Substantia nigra (tissue), 51 donors: ENCODE measurements at places on chromosomes 12 and 14.

DNA sequence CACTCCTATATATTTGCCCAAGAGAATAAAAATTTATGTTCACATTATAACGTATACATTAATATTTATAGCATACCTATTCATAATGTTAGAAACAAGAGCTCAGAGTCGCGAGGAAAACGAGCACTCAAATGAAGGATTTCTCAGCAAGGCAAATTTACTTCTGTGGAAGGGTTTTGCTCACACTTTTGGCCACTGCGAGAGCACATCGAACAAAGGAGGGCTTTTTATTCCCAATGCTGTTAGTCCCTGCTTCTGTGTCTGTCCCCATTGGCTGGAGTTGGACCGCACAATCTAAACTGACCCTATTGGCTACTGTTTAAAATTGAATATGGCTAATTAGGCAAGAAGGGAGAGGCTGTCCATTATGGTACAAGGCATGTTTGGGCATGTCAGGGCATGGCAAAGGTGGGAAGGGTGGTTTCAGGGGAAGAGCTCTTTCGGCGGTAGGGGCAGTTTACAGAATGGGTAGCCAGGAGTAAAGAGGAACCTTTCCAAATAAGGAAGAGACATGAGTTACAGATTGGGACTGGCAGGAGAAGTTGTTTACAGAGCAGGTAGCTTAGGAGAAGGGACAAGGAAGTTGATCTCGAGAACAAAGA is 702.9 kb downstream of the TRHDE start:
- no peak for DNase-seq

DNA sequence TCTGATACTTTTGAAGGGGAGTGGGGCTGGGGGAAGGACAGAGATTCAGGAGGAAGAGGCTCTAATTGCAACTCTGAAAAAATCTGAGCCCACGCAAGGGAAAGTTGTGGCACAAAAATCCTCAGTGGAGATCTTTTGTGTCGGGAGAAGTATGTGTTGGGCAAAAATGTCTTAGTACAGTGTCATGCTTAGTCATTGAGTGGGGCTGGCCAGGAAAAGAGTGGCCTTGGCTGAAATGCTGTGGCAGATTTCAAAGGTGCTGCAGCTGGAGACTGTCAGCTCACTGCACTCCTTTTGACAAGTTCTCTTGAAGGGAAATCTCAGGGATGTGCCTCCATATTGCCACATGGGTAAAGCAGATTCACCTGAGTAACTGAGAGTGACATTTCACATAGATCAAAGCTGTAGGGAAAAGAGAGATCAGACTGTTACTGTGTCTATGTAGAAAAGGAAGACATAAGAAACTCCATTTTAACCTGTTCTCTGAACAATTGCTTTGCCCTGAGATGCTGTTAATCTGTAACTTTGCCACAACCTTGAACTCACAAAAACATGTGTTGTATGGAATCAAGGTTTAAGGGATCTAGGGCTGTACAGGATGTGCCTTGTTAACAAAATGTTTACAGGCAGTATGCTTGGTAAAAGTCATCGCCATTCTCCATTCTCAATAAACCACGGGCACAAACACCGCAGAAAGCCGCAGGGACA is 36.0 kb upstream of the GLIPR1 start:
- DNase-seq: no peak

DNA sequence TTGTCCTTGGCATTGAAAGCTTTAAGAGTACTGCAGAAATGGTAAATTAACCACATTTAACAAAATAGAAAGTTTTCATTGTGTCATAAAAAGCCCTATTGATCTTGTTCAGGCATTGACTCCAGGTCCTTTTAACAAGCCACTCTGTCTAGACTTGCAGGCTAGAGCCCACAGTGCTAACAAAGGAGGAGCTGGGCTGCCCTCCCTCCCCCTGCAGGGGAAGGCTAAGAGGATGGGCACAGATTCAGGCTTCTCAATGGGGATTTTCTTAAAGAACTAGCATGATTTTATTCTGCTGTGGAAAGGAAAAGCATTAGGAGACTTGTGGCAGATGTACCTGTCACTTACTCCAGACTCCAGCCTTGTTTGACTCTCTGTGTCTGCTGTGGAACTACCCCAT is 463.6 kb downstream of the NRXN3 start:
- no peak for DNase-seq

DNA sequence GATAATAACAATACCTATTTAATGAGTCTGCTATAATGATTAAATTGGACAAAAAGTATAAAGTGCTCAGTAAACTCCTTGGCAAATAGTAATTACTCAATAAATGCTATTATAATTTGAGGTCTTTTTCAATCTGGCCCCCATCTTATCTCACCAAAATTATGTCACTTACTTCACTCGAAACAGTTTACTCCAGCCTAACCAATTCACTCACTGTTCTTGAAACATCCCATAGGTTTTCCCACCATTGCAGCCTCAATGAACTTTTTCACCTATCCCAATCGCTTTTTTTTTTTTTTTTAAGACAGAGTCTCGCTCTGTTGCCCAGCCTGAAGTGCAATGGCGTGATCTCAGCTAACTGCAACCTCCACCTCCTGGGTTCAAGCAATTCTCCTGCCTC is 17.5 kb upstream of the PRKAG1 start:
- no peak for DNase-seq

GRCh38 chr14:76644855-76645518 is 116.3 kb upstream of the VASH1 start:
- DNase-seq: no peak

- no peak for DNase-seq
These were observed 33.1 kb upstream of the GPR132 start for GRCh38 chr14:105098316-105098715.

GRCh38 chr12:109624467-109624866 is 50.9 kb downstream of the MVK start:
- no peak for DNase-seq

DNA sequence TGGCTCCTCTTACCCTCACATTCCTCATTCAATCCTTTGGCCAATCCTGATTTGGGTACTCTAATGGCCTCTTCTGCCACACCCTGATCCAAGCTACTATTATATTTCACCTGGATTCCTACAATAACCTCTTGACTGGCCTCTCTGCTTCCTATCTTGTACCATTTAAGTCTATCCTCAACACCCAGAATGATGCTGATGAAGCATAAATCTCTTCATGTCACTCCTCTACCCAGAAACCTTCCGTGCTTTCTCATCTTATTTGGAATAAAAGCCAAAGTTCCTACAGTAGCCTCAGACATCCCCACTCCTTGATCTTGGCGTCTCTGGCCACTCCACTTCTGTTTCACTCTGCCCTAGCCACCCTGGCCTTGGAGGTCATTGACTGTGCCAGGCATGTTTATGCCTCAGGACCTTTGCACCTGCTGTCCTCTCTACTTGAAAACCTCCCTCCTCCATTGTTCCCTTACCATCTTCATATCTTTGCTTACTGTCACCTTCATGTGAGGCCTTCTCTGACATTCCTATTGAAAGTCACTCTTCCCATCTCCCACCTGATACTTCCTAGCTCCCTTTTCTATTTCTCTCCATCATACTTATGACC is 46.4 kb upstream of the NRXN3 start:
- DNase-seq: no peak

GRCh38 chr12:21797539-21797938 is 23.0 kb upstream of the KCNJ8 start:
- no peak for DNase-seq

DNA sequence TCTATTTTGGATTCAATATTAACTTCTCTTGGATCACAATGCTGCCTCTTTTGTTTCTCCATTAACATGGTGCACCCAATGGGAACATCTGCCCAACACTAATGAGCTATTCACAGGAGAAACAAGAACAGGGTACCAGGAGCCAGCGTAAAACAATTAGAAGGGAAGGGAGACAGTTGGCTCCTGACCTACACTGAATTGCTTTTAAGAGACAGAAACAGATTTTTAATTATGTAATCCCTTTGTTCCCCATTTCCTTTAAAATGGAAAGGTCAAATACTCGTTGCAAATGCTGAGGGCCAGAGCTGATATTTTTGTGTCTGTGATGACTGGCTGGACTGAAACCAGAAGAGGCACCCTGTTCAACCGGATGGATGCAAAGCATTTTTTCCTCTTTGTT is 108.3 kb downstream of the SEC23A start:
- no peak for DNase-seq

DNA sequence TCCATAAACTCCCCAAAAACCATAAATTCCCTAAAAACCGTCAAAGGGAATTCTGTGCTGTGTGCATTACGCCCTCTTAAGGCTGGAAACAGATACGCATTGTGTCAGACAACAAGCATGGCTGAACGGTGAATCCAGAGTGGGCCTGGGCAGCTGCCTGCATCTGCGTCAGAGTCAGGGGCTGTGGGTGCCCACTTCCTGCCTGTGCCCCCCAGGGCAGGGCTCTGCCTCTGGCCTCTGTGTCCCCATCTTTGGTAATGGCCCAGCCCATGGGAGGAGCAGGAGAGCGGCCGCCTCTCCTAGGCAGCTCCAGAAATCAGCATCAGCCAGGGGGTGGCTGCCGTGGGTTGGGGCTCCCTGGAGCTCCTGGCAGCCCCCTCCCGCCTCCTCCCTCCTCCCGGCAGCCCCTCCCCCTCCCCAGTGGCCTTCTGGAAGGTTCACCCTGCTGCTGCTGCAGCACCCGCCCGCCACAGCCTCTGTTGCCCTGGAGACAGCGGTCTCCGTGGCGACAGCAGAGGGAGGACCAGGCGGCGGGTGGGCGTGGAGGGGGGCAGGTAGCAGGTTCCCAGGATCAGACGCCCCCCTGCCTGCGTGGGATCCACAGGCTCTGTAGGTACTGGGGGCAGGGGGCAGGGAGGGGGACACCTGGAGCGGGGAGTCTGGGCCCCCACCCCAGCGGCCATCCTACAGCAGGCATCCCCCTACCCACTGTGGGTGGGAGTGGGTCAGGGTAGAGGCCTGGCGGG is 5.9 kb downstream of the MMP17 start:
- DNase-seq: no peak

- DNase-seq: no peak
These were observed 14.6 kb upstream of the DIO3 start for GRCh38 chr14:101546706-101547105.

DNA sequence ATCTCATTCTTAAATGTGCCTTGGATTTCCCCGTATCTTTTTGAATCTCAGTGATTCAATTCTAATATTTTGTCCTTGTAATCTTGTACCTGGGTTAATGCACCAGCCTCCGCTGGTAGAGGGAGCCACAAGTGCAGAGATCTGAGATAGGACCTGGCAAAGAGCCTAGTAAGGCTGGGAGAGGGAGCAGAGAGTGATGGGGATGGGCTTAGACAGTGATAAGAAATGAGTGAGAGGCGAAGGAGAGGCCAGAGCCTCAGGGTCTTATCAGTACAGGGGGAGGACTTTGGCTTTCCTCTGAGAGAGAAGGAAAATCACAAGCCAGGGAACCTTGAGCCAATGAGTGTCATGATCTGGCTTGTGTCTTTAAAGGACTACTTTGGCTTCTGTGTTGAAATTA is 30.5 kb upstream of the LMNTD1 start:
- no peak for DNase-seq

DNA sequence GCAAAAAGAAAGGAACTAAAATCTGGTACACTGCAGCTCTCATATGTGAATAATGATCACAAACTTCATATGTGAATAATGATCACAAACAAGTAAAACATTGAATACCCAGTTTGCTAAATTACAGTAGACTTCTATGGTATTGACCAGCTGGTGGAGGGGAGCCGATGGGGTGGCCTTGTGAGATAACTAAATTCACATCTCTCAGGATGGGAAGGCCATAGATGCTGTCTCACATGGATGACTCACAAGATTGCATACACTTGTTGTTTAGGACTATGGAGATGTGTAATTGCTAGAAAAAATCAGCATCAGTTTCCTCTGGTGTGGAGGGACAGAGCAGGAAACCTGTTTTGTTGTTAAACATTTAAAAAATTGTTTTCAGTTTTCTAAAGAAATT is 49.2 kb downstream of the ACACB start:
- no peak for DNase-seq

GRCh38 chr12:42186793-42187192 is 42.1 kb upstream of the GXYLT1 start:
- no peak for DNase-seq

GRCh38 chr12:64875186-64875585 is 50.7 kb downstream of the TBC1D30 start:
- DNase-seq: no peak

GRCh38 chr14:32102152-32102787 is 25.2 kb downstream of the ARHGAP5 start:
- no peak for DNase-seq

- DNase-seq: no peak
These were observed 81.6 kb downstream of the PHETA1 start for GRCh38 chr12:111287125-111287900.

- DNase-seq: no peak
These were observed 24.0 kb downstream of the FGF6 start for GRCh38 chr12:4421590-4422031.

- DNase-seq: no peak
These were observed 6.3 kb downstream of the TNFRSF1A start for GRCh38 chr12:6335451-6336078.

GRCh38 chr14:21268617-21269251 is 508 bp downstream of the HNRNPC start:
- DNase-seq: no peak

- no peak for DNase-seq
These were observed 8.7 kb downstream of the PGAM5 start for GRCh38 chr12:132719141-132719953.

- DNase-seq: no peak
These were observed 228.4 kb upstream of the OTX2 start for GRCh38 chr14:57038689-57039088.

- DNase-seq: no peak
These were observed 63.0 kb upstream of the PRMT8 start for GRCh38 chr12:3427956-3428355.

DNA sequence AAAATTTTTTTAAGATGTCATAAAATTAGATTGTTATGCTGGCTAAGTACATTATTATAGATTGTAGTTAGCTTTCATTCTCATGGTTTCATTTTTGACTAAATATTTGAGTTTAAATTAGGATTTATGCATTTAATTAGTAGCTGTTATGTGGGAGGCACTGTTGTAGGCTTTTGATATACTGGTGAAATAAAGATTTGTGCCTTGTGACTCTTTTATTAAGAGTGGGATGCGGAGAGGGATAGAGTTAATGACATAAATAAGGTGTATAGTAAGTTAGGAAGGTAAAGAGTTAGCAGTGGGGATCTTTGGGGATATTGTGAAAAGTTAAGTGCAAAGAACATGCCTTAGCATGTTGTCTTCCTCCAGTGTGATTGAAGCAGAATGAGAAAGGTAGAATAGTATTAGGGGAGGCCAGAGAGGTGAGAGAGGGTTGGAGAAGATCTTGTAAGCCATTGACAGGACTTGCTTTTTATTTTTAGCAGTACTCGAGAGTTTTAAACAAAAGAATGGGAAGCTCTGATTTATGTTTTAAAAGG is 8.8 kb downstream of the ARHGAP5 start:
- DNase-seq: no peak
